Putamen (tissue), 1 donor: ENCODE measurements at places on chromosomes 7 and 10.

DNA sequence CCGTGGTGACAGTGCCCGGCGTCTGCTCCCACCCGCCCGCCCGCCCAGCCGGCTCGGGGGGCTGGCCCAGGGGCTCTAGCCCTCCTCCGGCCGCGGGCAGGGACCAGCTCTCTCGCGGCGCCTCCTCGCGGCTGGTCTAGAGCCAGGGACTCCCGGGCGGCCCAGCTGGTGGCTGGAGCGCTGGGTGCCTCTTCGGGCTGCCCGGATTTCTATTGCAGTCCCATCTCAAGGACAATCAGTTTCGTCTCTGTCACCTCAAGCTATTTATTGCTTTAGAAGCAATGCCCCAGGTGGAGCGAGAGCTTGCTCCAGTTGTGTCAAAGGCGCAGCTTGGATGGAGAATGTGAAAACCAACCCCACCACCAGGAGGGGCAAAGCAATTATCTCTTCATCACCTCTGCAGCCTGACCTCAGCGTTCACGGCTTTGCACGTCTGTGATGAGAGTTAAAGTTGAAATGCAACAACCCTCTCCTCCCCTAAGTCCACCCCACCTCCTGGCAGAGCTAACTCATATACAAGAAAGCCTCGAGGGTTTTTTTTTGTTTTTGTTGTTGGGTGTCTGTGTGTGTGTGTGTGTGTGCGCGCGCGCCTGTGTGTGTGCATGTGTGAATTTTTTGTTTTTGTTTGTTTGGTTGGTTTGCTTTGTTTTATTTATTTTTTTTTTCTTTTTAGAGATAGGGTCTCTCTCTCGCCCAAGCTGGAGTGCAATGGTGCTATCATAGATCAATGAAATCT is at the start of gene ITGA8:
Gene ITGA8, minus strand, starts transcription at position 24 of the 736 bp plus-strand sequence. CDS start 151 bp downstream, outside the sequence.
- DNase-seq = no peak

DNA sequence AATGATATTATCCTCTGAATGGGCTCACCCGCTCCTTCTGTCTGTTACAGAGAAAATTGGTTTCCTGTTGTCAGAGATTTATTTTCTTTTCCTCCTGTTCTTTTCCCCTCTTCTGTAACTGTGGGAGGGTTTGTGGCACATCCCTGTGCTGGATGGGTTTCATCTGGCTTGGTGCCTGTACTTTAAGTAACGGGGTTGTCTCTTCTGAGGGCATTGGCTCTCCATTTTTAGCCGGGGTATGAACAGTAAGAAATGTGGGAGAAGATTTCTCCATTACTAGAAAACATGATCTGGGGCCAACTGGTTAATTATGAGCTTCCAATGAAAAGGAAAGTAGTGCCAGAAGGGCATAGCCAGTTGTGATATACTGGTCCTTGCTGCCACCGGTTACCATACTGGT is 142.6 kb downstream of the SND1 start:
- DNase-seq = no peak

DNA sequence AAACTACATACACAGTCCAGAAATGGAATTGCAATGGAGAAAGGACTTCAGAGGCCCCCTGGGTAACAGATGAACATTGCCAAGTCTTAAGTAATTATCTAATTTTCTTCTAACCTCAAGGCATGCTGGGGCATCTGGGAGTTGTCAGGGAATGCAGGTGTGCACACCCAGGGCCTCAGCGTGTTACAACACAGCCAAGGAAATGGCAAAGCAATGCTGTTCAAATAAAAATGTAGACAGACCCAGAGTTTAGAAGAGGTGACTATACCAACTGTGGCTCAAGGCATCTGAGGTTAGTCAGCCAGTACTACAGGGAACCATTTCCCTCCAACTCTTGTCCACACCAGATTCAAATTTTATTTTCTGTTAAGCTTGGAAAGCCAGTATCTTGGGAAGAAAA is 73.6 kb downstream of the CCDC3 start:
- no peak for DNase-seq

DNA sequence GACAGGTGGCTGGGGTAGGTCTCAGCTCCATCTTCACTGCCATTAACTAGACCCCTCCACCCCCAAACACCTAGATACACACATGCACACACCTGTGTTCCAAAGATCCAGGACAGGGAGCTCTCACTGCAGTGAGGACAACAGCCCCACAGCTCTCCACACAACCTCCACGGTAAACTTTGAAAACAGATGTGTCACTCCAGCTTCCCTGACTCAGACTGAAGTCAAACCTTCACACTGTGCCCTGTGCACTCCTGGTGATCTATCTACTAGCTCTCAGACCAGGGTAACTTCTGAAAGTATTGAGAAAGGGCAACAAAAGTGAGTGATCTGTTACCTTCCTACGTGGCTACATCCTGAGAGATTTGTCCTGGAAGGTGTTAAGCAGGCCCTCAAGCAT is 519.8 kb downstream of the XPNPEP1 start:
- no peak for DNase-seq
